A549 treated with Mapracorat at 1 μM for 4 hours (cell line): ENCODE measurements at places on chromosomes 6 and 20. TPM values are rescaled to one million over a fixed set of nuclear protein-coding genes. Genes with fewer than 3 reads are reported as not detected.

The JAG1 gene
- total RNA-seq: 33.7 to 40.1 TPM (median 37.9 TPM) in 5 replicates

The BMP6 gene
- total RNA-seq: 15.1 to 21.5 TPM (median 19.6 TPM) in 5 replicates

The HIVEP2 gene
- total RNA-seq: 2.3 to 3.9 TPM (median 3.6 TPM) in 5 replicates

The SLC44A4 gene
- 0.15 TPM in 1 of 5 replicates, not detected in the others for total RNA-seq

The HINT3 gene
- total RNA-seq: 5.9 to 6.8 TPM (median 6.1 TPM) in 5 replicates

The SLC26A8 gene
- 0.08 TPM in 1 of 5 replicates, not detected in the others for total RNA-seq

The ERVFRD-1 gene
- not detected in 5 replicates for total RNA-seq

The ISM1 gene
- 0.16 to 0.24 TPM (median 0.21 TPM) in 5 replicates for total RNA-seq

The BPI gene
- total RNA-seq: not detected in 5 replicates

The MYCT1 gene
- not detected in 5 replicates for total RNA-seq

The RNGTT gene
- total RNA-seq: 7.0 to 9.5 TPM (median 8.1 TPM) in 5 replicates

The GSTA2 gene
- not detected in 5 replicates for total RNA-seq

The CST7 gene
- total RNA-seq: not detected in 5 replicates

The HLA-DMB gene
- total RNA-seq: 1.3 to 2.2 TPM (median 1.9 TPM) in 5 replicates

The VIP gene
- not detected in 5 replicates for total RNA-seq

The SLC4A11 gene
- total RNA-seq: 8.7 to 10.7 TPM (median 9.9 TPM) in 5 replicates

The OR2J3 gene
- not detected in 5 replicates for total RNA-seq

The RAMACL gene
- total RNA-seq: 0.07 to 0.27 TPM (median 0.12 TPM) in 5 replicates

The TRAM2 gene
- total RNA-seq: 29.7 to 36.7 TPM (median 34.3 TPM) in 5 replicates

The PRSS16 gene
- 2.8 to 3.5 TPM (median 2.9 TPM) in 5 replicates for total RNA-seq

The SAYSD1 gene
- 5.5 to 6.8 TPM (median 6.2 TPM) in 5 replicates for total RNA-seq

The C6orf132 gene
- 1.9 to 3.0 TPM (median 2.5 TPM) in 5 replicates for total RNA-seq

The SYCP2L gene
- total RNA-seq: 1.7 to 2.9 TPM (median 2.5 TPM) in 5 replicates

The PDE7B gene
- total RNA-seq: 0.66 to 0.92 TPM (median 0.70 TPM) in 5 replicates

The UBD gene
- total RNA-seq: 0.33 to 1.0 TPM (median 0.87 TPM) in 5 replicates

The PPP1R14C gene
- 1.7 to 3.2 TPM (median 2.4 TPM) in 5 replicates for total RNA-seq

The E2F1 gene
- 21.9 to 30.7 TPM (median 30.2 TPM) in 5 replicates for total RNA-seq

The HUS1B gene
- 0.13 to 0.31 TPM (median 0.19 TPM) in 4 of 5 replicates, not detected in the other for total RNA-seq

The CCN5 gene
- total RNA-seq: 25.9 to 39.9 TPM (median 27.5 TPM) in 5 replicates

The CLPSL1 gene
- not detected in 5 replicates for total RNA-seq

The ZC3H12D gene
- 0.02 to 0.12 TPM (median 0.06 TPM) in 4 of 5 replicates, not detected in the other for total RNA-seq

The MAS1 gene
- 0.01 TPM in 1 of 5 replicates, not detected in the others for total RNA-seq

The SGK2 gene
- total RNA-seq: 6.7 to 8.7 TPM (median 7.0 TPM) in 5 replicates

The VGLL2 gene
- not detected in 5 replicates for total RNA-seq

The DEFB124 gene
- total RNA-seq: 0.29 to 0.44 TPM in 2 of 5 replicates, not detected in the others

The HTR1E gene
- not detected in 5 replicates for total RNA-seq
